Eye (tissue), 1 donor: ENCODE measurements at places on chromosomes 4 and X.

- peak; percentile 32 for DNase-seq
Observed at GRCh38 chrX:119266364-119266995, 30.4 kb downstream of the PGRMC1 start.

DNA sequence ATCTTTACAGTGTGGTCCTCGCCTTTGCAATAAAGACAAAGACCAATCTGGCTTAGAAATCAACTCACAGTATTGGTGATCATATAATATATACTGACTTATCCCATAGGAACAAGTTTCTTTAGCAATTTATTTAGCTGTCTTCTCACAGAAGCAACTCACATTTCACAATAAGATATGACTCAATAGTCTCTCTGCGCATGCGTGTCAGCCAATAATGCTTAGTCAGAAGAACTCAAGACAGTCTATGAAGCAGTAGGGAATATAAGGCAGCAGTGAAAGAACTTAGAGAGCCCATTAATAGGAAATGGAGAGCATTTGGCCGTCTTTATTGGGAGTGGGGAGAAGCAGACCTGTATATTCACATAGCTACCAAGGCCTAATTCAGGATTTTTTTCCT is 216.7 kb downstream of the IL13RA2 start:
- no peak for DNase-seq

GRCh38 chr4:8349664-8350236 is 80.2 kb downstream of the HTRA3 start:
- DNase-seq = no peak

DNA sequence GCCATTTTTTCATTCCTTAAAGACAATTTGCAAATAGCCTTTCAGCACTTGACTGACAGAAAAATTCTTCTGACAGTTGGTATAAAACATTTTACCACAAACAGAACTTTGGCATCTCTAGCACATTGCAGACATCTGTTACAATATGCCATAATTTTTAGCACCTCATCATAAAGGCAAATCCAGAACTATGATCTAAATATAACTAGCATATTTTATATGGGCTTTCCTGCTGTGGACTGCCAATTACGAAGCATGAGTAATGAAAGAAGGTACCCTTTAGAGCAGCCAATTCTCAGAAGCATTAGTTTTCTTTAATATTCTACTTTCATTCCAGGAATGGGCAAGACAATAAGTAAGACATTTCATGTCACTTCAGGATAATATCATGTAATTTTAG is 647.4 kb upstream of the GALNT7 start:
- DNase-seq = peak; percentile 0

- DNase-seq = no peak
Observed at GRCh38 chr4:168695288-168695687, 198.4 kb downstream of the PALLD start.

GRCh38 chrX:41827886-41828285 is 95.5 kb downstream of the CASK start:
- no peak for DNase-seq

DNA sequence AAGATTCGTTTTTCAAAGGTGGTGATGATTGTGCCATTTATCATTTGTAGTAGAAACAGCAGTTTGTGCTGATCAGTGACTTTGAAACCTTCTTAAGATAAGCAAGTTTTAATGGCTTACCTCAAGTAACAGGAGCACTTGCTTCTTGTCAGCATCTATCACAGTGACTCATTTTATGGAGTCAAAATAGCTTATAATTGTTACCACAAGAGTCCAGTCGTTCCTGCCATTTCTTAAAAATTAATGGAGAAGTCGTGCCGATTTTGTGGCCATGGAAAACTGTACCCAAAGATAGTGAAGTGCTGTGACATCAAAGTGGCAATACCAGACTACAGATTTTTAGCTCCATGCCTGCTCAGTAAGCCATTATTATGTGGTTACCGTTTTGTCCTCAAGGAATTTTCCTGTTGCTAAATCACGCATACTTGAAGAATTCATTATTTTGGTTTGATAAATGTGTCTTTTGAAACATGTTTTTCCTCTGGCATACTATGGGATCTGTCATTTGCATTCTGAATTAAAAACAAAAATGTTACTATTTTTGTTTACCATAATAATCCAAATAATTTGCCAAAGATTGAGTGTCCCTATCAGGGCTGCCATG is 129.9 kb downstream of the CBR4 start:
- DNase-seq = no peak

DNA sequence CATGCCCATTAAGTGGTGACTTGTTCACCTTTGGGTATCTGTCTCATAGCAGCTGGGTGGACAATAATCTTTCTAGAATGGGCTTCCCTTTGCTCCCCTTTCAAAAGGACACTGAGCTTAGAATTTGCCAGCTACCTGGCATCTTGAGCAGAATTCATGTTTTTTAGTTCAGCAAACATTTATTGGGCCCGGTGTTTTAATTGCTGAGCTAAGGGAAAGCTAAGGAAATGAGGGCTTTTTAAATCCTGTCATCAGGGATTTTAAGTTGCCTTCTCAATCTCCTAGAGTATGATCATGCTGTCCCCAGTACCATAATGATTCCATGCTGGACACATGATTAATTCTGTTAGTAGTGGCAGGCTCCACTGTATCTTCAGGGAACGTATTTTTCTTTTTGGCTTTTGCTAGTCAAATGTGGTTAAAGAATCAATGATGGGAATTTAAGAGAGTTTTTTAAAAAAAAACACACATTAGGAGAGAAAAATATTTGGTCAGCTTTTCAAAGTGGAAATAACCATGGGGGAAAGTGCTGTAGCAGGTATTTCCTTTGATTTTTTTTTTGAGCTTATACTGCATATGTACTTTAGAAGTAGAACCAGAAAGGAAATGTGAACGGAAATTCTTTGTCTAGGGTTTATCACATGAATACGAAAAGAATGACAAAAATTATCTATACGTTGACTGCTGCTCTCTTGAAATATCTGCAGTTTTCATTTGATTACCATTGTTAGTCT is 208.9 kb downstream of the CLCN4 start:
- no peak for DNase-seq

DNA sequence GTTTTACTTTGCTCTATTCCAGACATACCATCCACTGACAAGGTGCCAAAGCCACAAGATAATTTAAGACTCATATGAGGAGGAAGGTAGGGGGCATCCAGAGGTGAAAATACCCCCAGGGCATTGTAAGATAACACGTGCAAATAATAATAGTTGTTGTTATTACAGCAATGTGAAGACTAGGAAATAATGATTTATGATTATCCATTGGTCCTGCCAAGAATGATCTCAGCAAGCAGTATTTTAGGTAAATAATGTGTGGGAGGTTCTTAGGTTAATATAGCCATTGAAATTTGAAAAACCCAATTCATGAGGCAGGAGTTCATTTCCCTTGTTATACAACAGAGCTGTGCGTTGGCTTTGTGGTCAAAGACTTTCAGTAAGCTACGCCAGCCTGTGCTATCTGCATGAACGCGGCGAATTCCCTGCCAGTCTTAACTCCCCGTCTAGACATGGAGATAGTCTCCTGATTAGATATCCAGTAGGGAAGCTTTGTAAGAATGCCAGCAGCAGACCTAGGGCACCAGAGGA is 47.2 kb upstream of the MXRA5 start:
- peak; percentile 19 for DNase-seq

- DNase-seq = no peak
Observed at GRCh38 chr4:184150102-184150839, 67.4 kb downstream of the ENPP6 start.

DNA sequence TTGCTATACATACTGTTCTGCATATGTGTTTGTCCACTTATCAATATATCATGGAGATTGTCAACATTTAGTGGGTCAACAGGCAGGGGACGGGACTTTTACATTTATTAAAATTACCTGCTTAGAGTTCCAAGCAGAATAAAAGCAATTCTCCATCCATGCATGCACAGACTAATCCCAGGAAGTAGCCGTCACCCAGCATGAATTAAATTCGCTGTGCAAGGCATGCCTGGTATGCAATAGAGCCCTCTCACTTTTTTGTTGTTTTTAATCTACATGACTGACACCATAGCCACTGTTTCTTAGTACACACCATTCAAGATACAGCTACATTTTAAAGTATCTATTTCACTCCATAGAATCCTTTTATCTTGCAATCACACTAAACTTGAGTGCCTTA is 108.9 kb downstream of the USP46 start:
- peak; percentile 22 for DNase-seq

GRCh38 chrX:2627272-2627867 is 63.7 kb upstream of the CD99 start:
- peak; percentile 63 for DNase-seq

DNA sequence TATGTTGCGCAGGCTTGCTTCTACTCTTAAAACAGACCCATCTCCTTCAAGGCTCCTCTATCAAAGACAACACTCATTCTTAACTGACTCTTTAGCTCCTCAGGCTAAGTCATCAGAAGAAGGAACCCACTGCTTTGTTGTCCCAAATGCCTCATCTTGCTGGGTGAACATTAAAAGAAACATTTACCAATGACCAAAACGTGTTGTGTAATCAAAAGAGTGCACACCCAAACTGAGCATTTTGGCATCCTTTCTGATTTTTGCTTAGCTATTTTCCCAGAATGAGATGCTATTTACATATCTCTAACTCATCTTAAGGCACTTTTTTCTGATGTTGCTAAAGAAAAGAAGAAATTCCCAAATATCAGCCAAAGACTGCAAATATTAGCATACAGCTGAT is 131.7 kb upstream of the VCX3A start:
- no peak for DNase-seq

GRCh38 chr4:64814616-64815015 is 405.4 kb upstream of the TECRL start:
- DNase-seq = no peak

DNA sequence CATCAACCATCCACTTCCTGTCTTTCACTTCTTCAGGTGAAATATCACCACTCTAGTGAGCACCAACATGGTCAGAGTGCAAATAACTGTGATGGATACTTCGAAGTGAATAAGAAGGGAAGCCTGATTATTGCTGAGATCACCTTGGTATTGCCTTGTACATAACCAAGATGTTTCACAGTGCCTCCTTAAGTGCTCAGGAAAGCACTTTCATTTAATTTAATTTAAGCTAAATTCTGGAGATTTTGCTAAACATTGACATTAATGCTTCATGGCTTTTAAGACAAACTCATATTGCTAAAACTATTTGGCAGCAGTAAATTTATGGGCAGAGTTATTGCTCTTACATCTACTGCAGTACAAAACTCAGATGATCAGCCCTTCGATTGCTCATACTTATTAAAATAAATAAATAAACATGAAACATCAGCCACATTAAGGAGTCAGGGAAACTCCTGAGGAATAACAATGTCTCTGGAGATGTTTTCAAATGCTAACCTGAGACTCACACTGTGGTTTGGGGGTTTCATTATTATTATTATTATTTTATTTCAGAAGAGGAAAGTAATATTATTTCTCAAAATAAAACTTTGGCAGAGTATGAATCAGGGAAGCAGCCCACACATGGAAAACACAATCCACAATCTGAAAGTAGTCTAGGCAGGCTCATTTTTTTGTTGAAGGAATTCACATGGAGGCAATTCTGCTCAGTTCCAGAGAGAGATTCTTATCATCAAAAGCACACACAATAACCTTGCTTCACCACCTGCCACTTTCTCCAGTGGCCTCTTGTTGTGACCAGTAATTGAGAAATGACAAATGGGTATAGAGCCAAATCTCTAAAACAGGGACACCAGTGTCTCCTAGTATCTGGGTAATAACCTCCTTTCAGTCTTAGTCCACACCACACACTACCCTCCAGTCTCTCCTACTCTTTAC is 344.2 kb downstream of the MAPK10 start:
- no peak for DNase-seq

- no peak for DNase-seq
Observed at GRCh38 chr4:39450618-39451017, 8.1 kb downstream of the RPL9 start.

- DNase-seq = peak; percentile 55
Observed at GRCh38 chr4:7818399-7818911, 121.2 kb downstream of the AFAP1 start.

GRCh38 chr4:41644915-41645295 is 103.6 kb downstream of the PHOX2B start:
- DNase-seq = peak; percentile 62

DNA sequence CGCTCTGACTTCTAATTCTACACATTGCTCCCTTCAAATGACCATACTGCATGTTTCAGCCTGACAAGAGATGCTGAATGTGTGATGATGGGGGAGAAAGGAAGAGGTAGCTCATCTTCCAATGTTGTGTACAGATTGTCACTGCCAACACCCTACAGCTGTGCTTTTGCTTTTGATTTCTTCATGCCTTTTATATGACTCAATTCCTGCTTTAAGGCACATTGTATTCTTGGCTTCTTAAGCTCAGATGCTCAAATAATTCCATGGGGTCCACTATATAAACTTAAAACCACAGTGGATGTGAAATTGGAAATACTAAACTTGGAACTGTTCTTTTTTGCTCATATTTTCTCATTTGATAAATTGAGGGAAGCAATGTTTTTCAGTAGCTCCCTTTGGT is 183.2 kb upstream of the WDFY3 start:
- no peak for DNase-seq

GRCh38 chr4:169846396-169846795 is 88.7 kb upstream of the HPF1 start:
- no peak for DNase-seq

DNA sequence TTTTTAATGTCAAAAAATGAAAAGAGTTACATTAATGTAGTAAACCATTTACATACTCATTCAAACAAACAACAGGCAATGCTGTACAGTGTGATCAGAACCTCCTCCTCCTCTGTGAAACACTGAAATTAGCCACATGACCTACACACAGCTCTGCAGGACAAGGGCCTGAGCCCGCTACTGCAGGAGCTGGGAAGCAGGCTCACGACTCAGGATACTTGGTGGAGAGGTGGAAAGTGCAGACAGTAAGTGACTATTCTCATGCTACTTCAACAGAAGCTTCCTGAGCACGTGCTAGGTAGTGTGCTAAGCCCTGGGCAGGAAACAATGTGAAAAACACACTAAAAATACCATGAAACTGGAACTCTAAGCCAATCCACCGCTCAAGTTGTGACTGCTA is 56.8 kb downstream of the TAPT1 start:
- no peak for DNase-seq

DNA sequence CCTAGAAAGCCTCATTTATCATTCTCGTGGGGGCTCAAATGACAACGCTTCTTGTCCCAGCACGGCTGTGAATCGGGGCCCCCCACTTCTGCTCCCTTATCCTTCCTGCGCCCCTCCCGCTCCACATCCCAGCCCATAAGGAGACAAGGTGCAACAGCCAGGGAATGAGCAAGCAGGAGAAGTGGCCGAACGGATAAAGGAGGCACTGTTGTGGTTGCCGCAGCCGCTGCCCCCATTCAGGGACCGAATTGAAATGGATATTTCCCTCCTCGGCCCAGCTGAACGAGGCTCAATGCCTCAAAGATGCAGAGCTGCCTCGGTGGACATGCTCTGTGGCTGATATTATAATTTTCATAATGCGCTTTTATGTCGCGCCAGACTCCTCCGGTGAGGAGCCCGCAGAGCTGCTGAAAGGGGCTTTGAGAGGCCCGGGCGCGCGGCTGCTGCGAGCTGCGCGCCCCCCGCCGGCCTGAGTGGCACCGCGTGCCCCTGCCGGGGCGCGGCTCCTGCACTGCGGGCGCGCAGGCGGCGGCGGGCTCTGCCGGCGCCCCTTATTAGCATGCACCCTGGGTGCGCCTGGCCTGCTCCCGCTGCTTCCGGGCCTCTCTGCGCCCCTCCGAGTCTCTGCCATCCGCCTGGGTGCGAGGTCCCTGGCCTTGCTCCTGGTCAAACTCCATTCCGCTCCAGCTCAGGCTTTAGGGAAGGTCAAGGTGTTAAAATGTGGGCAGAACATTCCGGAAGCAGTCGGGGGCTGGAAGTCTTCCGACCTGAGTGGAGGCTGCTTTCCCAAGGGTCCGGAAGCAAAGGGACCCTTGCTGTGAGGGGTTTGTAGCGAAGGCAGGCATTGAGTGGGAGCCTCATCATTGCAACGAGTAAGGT is 68.2 kb upstream of the TMEM33 start:
- DNase-seq = peak; percentile 61

- DNase-seq = no peak
Observed at GRCh38 chr4:89588421-89588820, 248.5 kb downstream of the SNCA start.
